ENCODE measurements at places on chromosomes 2 and 18.

DNA sequence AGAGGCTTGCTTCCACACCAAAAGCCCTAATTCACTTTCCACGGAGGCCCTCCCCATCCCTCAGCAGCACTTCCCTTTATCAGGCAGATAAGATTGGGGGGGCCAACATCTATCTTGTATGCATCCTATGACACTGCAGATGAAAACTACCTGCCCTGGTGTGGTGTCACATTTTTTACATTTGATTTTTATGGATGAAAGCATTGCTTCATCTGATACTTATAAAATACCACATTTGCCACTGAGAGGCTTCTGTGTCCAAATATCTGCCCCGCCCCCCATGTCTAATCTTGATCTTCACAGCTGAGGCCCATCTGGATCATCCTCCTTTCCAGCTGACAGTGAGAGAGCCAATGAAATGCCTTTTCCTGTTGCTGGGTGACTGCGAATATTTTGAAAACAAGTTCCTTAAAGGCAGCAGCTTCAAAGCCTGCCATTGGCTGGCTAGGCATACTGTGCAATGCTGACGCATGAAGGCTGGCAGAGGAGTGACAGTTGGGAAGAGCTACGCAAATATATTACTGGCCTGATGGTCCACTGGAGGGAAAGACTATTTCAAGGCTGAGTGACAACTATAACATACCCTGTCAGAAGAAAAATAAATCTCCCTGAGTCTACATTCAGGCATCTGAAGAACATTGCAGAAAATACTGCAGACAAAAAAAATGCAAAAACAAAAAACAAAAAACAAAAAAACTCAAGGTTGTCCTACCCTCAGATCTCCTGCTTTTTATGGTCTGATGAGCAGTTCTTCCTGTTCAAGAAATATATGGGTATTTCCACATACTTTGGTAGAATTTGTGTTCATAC is 318.7 kb downstream of the PDE11A start:
- DNase-seq: no peak

- no peak for DNase-seq
Observed at GRCh38 chr2:12448846-12449505, 267.8 kb upstream of the TRIB2 start.

DNA sequence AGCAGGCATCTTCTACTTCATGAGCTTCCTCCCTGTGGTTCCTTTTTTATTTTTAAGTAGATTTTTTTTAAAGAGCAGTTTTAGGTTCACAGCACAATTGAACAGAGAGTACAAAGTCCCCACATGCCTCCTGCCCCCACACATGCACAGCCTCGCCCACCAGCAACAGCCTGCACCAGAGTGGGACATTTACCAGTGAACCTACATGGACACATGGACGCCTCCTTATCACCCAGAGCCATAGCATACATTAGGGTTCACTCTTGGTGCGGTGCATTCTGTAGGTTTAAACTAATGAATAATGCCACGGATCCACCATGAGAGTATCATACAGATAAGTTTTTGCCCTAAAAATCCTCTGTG is 40.9 kb downstream of the HS1BP3 start:
- no peak for DNase-seq

DNA sequence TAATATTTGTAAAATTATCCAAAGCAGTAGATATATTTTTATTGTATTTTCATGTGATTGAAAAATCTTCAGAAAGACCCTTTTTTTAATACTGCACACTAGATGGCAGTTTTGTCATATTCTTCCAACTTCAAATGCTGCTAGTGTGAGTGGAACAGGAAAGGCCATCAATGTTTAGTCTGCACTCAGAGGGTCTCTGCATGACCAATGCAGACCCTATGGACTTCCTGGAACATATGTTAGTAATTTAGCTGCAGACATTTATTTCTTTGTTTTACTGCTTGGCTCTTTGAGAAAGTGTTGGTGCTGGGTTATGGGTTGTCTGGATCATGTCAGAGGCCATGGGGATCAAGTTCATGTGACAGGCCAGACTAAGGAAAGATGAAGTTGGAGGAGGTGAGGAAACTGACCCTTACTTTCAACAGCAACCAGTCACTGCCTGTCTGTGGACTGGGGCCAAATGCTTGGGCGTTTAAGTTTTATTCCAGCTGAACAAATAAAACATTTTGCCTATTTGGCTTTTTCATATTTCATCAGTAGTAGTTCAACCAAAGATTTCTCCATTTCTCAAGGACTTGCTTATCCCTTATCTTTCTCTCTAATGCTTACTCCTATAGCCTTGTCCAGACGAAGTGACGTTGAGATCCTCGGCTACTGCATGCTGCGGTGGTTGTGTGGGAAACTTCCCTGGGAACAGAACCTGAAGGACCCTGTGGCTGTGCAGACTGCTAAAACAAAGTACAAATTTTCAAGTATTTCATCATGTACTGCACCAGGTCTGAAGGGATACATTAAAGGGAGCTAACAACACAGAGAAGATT is 84.8 kb downstream of the VRK2 start:
- DNase-seq: no peak

- DNase-seq: no peak
Observed at GRCh38 chr2:70939839-70940580, 4.3 kb downstream of the ATP6V1B1 start.

DNA sequence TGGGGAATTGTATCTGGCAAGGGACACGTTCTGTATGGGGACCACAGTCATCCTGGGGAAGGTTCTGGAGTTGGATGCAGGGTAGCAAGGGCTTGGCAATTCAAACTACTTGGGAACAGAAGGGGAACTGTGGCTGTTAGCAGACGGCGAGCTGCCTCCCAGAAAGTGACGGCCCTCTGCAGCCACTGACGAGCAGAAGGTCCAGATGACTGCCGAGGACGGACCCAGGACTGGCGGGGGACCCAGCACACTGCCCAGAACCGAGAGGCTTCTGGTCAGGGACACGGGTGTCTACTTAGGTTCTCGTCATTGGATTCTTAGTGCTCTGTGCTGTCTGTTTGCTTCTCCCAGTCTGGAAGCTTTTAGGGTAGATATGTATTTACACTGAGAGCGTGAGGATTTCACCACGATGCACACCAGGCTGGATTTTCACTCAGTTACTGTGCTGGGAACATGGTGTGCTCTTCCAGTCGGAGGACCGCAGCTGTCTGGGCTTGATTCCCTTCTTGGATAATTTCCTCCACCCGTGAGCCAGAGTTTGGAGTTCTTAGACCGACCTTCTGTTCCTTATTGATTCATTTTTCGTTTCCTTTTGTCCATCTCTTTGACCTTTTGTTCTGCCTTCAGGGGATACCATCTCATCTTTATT is 13.4 kb downstream of the GPR35 start:
- DNase-seq: no peak

DNA sequence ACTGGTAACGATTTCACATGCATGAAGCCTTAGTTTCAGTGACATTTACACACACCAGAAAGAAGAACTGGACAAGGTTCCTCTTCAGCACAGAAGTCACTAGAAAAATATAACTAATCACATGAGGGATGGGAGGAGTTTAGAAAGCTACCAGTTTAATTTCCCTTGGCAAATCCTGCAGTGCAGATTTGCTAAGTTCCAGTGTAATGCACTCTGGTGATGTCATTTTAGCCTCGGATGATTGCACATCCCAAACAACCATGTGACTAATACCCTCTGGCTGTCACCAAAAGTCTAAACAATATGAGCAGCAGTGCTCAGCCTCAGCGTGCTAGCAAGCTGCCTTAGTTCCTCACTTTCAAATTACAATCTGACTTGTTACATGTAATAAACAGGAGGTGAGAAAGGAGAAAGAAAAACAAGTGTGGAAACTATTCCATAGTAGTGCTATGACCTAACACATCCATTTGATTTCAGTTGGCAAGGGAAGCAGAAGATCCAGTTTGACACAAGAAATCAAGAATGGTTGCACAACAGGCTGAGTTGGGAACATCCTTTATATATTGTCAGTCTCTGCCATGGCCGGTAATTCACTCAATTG is 35.3 kb upstream of the PPP1CB start:
- DNase-seq: no peak

DNA sequence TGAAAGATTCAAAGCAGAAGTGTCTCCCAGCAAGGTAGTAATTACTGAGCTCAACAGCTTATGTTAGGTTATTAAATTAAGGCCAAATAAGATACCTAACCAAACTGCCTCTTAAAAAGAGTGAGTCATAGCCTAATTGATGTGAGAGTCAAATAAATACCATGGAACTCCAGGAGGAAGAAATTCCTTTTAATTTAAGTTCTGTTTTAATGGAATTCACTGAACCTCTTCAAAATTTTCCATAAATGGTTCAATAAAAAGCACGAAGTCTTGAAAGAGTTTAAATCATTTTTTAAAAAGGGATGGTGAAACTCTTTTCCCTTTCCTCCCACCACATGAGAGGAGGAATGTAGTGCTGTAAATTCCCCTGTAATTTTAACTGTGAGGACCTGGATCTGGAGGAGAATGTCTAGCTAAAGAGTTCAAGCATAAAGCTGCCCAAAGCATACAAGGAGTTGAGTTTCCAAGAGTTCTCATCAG is 180.8 kb upstream of the MMADHC start:
- DNase-seq: no peak

- DNase-seq: no peak
Observed at GRCh38 chr2:197274349-197274748, 36.2 kb downstream of the ANKRD44 start.

DNA sequence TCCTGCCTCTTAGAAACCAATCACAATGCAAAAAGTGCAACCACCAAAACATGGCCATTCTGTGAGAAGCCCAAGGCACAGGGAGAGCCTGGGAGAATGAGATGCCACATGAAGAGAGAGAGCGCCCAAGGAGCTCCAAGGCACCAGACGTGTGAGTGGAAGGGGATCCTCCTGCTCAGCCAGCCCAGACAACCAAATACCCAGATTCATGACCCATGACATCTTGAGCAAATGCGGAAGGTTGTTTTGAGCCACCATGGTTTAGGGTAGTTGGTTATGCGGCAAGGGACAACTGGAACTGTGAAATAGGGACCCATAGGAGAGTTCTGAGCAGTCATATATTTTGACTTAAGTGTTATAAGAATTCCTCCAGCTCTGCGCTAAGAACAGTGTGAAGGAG is 7.0 kb downstream of the AFF3 start:
- no peak for DNase-seq

DNA sequence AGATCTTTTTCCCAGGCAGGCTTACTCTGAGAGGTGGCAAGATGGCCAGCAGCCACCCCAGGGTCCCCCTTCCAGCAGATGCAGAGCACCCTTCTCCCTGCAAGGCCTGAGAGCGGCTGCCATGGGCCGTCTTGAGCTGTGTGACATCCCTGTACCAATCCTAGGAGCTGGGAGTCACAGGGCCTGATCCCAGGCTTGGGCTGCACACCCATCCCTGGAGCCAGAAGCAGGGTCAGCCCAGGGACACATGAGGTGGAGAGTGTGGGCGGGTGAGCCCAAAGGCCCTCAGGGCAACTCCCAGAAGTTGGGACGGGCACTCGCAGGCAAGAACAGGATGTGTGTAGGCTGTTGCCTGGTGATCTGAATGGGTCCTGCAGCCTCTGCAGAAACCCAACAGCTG is 40.5 kb downstream of the CROCC2 start:
- no peak for DNase-seq

- no peak for DNase-seq
Observed at GRCh38 chr2:151508519-151508918, 98.8 kb downstream of the RIF1 start.

DNA sequence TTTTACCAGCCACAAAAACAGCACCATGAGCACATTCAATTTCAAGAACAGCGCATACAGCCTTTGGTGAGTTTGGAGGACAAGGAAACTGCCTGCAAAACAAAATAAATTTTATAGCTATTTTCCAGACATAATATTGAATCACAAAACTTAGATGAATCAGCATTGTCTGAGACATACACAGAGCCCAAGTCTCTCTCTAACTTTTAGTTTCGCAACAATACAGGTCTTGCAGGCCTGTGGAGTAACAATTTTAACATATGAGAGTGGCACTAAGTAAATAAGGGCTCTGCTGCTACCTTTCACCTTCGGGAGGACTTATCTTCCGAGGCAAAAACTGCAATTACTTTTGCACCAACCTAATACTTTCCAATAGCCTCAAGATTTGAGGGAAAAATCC is 56.1 kb upstream of the PEX13 start:
- no peak for DNase-seq

- no peak for DNase-seq
Observed at GRCh38 chr2:96927405-96928171, 57.7 kb upstream of the SEMA4C start.

DNA sequence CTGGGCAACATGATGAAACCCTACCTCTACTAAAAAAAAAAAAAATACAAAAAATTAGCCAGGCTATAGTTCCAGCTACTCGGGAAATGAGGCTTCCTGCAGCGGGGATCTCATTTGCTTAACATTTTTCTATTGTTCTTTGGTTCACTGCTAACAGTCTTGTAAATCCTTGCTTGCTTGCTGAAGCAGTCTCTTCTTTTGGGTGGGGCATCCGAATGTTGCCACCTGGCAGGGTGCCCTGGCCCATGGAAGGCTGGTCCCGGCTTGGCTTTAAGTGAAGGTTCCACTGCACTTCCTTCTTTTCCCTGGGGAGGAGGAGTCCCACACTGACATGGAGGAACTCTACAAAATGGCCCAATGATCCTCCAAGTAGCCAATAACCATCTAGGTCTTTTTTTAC is 6.0 kb upstream of the ANKRD29 start:
- no peak for DNase-seq

GRCh38 chr2:240933966-240934700 is 28.0 kb downstream of the CROCC2 start:
- DNase-seq: no peak

Measured in stimulated activated effector memory CD8-positive, alpha-beta T cell treated with anti-CD3 and anti-CD28 coated beads, Interleukin-12 subunit alpha, Interleukin-12 subunit beta, amount 100 ng/mL, for 72 hours (primary cell).